Effector CD4-positive, alpha-beta T cell (primary cell): ENCODE measurements at places on chromosomes 6 and 20.

GRCh38 chr6:31125586-31126363 lies 5.5 kb upstream of the CDSN start:
- no peak for DNase-seq

DNA sequence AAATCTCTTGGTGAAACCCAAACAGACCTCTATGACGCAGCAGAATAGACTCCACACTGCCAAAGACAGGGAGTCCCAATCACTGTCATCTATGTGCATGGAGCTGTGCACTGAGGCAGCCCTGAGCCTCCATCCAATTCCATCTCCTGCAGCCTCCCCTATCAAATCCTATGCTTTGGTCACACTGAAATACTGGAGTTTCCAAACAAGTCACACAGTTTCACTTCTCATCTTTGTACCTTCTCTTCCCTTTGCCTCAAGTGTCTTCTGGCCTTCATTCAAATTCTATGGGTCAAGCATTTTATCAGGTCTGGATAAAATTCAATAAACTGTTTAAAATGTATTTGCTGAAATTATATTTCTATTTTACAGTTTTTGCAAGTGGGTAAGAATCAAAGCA lies 38.5 kb downstream of the FBXL4 start:
- DNase-seq = no peak

GRCh38 chr6:133184798-133185372 lies 56.3 kb upstream of the EYA4 start:
- no peak for DNase-seq

DNA sequence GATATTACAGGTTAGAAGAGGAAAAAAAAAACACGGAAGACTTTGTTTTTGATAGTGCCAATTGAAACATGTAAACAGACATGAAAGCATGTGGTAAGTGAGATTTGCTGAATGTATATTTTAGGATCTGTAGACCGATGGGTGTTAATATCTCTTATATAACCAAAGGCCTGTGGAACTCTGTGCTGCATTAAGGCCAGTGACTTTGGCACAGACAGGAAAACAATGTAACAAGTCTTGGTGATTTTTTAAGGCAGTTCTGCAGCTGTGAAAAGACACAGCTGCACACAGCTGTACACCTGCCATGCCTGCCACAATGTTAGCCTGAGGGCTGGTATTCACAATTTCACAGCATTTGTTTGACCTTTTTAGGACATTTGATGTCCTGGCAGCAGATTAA lies 6.1 kb downstream of the SOBP start:
- no peak for DNase-seq

- DNase-seq = no peak
Measured at GRCh38 chr6:122078481-122078880, 321.0 kb upstream of the HSF2 start.

DNA sequence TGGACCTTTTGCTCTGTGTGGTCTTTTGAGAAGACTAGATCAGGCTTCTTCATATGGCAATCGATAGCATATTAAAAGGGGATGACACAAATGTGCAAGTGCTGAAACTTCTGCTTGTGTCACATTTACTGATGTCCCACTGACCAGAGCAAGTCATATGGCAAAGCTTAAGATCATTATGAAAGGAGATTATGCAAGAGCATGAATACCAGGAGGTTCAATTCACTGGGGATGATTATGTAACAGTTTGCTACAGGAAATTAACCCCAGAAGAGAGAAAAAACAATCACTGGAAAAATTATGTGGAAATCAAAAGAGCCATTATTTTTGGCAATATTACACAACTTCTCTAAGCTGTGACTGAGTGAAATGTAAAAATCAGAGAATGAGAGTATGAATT lies 13.7 kb upstream of the PRDM13 start:
- DNase-seq = no peak

GRCh38 chr6:18259675-18260447 lies 4.5 kb downstream of the DEK start:
- no peak for DNase-seq

DNA sequence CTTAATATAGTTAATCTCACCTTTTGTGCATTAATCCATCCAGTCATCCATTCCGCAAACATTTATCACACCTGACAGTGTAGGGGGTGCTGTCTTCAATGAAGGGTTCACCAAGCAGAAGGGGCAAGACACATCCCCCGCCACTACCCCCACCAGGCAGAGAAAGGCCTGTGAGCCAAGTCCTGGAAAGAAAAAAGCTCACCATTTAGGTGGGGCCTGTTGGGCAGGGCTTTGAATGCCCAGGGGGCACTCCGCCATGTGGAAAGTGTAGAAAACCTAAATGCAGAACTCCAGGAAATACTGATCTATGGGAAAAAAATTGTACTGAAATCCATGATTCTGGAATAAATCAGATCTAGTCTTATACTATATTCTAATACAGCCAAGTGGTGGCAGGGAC lies 4.8 kb upstream of the STX16 start:
- no peak for DNase-seq

DNA sequence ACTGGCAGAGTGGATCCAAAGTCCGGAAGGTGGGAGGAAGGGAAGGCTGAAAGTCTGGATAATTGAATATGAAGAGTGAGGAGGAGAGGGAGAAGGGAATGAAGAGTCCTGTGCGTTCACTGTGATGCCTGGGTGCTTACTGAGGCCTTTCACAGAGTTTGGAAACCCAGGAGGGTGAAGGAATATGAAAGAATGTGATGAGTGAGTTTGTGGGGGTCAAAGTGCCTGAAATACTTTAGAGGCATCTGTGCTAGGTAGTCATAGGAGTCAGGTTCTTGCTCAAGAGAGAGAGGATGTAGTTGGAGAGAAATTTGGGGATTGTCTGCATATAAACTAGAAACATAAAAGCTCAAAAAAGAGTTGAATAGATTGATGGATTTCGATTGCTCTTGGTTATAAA lies 20.7 kb downstream of the NKX2-4 start:
- no peak for DNase-seq

GRCh38 chr20:371755-372542 lies 8.6 kb upstream of the TRIB3 start:
- no peak for DNase-seq

DNA sequence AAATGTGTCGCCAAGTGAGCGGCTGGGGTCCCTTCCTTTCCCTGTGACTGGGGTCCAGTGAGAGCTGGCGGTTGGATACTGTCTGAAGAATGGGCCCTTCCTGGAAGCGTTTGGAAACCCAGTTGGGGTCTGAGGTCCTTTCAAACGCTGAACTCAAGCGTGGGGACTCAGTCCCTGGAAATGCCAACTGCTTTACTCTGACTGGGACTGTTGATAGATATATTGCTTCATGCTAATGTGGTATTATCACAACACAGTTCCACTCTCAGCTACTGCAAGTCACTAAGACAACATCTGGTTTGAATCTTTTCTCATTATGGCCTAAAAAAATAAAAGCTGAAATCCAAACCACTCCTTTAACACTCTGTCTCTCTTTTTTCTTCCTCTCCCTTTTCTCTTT lies 23.7 kb upstream of the PSMF1 start:
- DNase-seq = no peak

GRCh38 chr6:5763871-5764270 lies 242.9 kb downstream of the NRN1 start:
- no peak for DNase-seq

GRCh38 chr6:144405163-144405562 lies 120.0 kb downstream of the UTRN start:
- no peak for DNase-seq

GRCh38 chr20:41230136-41230535 lies 87.4 kb downstream of the ZHX3 start:
- DNase-seq = no peak

DNA sequence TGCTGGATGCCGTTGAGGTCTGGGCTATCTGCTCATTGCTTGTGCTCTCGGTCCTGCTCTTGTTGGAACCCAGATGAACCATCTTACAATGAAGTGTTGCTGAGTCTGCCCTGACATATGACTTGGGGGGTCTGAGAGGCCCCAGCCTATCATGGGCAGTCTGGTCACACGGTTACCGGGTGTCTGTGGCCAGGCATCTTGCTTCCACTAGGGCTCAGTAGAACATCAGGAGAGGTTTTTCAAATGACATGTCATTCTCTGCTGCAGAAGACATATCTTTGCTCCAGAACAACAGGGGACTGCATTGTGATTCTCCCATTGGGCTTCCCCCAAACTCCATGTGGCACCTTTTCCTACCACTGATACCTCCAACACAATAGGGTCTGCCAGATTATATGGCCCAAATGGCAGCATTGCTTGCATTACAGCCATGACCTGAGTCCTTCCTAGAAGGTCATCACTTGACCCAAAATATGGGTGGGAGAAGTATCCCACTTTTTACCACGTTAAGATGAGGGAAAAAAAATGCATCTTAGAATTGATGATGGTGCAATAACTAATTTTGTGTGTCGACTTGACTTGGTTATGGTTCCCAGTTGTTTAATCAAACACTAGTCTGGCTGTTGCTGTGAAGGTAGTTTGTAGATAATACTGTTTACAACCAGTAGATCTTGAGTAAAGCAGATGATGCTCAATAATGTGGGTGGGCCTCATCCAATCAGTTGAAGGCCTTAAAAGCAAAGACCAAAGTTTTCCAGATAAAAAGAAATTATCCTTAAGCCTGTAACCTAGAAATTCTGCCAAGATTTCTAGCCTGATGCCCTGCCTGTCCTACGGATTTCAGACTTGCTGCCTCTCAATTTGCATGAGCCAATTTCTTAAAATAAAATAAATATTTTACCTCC lies 241.0 kb downstream of the QKI start:
- no peak for DNase-seq

GRCh38 chr6:23003671-23004467 lies 434.5 kb downstream of the HDGFL1 start:
- no peak for DNase-seq

DNA sequence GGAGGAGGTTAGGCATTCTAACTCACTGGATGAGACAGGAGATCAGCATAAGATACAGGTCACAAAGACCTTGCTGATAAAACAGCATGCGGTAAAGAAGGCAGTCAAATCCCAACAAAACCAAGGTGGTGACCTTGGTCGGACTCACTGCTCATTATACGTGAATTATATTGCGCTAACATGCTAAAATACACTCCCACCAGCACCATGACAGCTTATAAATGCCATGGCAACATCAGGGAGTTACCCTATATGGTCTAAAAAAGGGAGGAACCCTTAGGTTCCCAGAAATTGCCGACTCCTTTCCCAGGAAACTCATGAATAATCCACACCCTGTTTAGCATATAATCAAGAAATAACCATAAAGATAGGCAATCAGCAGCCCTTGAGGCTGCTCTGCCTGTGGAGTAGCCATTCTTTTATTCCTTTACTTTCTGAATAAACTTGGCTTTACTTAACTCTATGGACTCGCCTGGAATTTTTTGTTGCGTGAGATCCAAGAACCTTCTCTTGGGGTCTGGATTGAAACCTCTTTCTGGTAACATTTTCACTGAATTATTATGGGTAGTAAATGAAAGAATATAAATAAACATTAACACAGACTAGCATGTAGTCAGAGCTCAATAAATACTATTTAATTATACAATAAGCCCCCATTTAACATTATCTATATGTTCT lies 3.0 kb upstream of the LAMA4 start:
- DNase-seq = no peak

DNA sequence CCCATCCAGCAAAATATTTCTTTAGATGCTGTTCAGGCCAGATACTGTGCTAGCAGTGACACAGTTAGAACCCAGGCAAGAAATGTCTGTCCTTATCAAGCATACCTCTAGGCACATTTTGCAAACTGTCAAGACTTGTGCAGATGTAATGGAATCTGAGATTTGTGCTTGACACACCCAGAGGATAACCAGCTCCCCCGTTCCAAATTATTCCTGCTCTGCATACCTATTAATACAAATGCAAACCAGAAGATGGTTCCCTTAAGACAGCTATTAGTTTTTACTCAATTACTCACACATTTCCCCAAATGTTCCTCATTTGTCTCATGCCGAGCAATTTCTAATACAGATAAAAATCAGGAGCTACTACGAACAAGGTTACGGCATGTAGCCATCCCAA lies 40.4 kb downstream of the ATXN1 start:
- no peak for DNase-seq

GRCh38 chr20:48571949-48572847 lies 255.6 kb downstream of the PREX1 start:
- no peak for DNase-seq

DNA sequence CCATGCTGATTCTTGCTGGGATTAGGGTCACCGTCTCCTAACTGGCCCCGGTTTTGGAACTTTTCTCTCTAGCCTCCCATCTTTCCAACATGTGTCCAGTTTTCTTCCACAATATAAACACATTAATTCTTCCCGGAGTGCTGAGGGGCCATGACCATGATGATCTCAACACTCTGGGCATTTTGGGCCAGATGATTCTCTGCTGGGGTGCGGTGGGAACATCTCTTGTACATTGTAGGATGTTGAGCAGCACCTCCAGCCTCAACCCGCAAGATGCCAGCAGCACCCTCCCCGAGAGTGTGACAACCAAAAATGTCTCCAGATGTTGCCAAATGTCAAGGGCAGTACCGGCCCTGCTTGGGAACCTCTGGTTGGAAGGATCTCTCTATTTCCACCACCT lies 164.8 kb downstream of the TFAP2C start:
- no peak for DNase-seq

GRCh38 chr6:102749210-102749971 lies 1355.9 kb downstream of the GRIK2 start:
- DNase-seq = no peak

- no peak for DNase-seq
Measured at GRCh38 chr20:49388744-49389143, 93.7 kb downstream of the KCNB1 start.

DNA sequence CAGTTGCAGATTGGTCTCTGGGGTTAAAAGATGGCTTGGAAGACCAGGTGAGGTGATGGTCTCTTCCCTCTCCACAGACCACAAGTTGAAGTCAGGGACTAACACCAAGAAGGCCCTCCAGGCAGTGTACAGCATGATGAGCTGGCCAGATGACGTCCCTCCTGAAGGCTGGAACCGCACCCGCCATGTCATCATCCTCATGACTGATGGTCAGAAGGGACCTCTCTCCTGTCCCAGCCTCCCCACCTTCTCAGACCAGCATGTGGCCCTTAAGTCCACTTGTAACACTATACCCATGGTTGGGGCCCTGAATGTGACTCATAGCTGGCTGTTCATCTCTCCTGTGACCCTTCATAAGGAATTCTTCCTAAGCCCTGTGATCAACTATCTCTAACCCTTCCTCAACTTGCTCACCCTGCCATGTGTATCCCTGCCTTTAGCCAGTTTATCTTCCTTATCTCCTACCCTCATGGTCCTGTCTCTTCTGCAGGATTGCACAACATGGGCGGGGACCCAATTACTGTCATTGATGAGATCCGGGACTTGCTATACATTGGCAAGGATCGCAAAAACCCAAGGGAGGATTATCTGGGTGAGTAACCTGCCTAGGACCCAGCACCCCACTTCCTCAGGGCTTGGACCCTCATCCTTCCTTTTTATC lies 3.0 kb downstream of the CFB start:
- DNase-seq = no peak

DNA sequence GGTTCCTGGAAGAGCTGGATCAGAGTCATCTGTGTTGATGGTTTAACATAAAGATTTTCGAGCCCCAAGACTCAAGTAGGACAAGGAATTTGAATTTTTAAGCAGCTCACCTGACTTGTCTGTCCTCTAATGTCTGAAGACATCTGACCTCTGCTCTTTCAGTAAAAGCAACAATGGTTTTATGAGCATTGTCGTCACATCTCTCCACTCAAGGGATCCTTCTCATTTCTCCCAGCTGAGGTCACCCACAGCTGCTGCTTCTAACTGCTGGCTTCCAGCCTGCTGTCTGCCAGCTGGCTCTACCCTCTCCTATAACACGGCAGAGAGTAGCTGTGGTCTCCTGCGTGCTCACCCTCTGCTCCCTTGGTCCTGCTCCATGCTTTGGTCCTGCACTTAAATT lies 24.7 kb upstream of the HDAC2 start:
- DNase-seq = no peak

GRCh38 chr20:57650756-57651483 lies 30.7 kb upstream of the ZBP1 start:
- DNase-seq = no peak
